ENCODE measurements at places on chromosomes 4 and X.

DNA sequence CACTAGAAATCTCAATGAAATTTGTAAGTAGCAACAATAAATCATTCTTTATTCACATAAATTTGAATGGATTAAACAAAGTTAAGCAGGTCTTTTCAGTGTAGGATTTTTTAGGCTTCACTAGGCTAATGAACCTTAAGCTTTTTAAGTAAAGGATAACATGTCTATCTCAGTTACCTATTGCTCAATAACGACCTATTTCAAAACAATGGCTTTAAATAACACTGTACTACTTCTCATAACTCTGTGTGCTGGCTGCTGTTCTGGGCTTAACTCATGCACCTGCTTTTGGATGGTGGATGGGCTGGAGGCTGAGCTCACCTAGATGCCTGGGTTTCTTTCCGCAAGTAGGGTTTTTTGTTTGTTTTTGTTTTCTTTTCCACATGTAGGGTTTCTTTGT is 495.0 kb upstream of the SLIT2 start:
- no peak for DNase-seq

- DNase-seq, result no peak
Observed at GRCh38 chr4:145868637-145869409, 69.8 kb downstream of the ZNF827 start.

DNA sequence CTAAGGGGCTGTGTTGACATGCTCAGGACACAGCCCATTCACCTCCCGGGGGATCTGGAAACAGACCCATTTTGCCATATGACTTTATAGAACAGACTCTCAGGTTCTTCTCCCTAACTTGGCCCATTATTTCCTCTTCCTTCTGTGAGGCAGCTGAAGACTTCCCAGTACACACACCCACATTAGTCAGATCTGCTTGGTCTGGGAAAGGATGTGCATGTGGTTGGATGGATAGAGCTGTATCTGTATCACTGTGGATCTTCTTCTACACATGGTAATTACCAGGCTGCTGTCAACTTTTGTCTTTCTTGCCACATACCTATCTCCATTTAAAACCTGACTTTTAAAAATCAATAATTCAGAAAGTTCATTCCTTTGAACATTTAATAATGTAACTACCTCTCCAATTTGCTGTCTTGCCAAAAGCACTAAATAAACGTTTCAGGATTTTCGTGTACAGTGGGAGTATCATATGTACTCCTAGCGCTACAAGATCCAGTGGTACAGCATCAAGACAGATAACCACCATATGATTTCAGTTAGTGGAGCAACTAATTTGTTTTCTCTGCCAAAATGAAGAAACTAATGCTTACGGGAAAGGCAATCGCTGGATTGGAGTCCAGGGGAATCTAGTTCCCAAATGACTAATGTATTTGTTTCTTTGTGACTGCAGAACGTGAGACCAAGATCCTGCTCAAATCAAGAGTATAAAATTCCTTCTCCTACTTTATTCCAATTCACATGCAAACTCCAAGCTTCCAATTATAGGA is 134.1 kb upstream of the MAP3K15 start:
- no peak for DNase-seq

DNA sequence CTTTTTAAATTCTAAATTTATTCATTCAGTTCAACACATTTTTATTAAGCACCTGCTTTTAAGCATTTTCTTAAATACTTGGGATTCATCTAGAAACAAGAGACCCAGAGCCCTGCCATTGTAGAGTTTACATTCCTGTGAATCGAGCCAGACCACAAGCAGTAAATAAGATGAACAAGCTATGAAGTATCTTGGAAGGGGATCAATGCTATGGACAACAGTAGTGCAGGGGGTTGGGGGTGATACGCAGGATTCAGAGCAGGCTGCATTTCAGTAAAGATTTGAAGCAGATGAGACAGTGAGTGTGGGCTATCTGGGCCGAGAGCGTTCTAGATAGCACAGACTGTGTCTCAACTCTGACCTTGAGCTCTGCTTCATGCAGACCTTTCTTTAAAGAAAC is 35.1 kb downstream of the CLDN22 start:
- DNase-seq, result no peak

DNA sequence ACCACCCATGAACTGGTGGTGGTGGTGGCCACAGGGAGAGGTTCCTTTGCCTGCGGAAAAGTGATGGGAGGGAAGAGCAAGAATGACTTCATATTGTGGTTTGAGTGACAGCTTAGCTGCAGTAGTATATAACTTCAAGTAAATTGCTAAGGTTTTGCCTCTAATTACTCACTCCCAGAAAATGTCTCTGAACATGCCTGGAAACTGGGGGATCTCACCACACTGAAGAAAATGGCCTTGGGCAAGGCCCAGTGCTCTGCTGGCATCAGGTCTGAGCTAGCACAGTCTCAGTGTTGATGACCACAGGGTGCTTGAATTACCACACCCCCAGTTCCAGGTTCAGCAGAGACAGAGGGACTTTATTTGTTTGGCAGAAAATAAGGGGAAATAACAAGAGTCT is 2085.4 kb downstream of the ARAP2 start:
- no peak for DNase-seq

DNA sequence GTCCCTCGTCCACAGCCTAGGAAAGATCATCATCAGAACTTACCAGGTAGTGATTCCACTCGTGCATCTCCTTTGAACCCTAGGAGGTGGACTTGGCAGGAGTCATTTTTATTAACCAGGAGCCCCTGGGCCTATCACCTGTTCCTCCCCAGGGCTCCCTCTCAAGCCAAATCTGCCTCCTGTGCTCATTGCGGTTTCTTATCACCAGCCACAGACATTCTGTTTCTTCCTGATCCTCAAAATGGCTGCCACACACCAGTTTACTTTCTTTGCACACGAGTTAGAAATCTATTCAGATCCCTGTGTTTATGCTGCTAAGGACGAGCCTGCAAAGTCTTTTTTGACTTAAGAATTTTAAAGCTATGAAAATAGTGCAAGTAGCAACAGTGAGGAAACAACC is 354.5 kb upstream of the BOD1L1 start:
- DNase-seq, result no peak

- no peak for DNase-seq
Observed at GRCh38 chr4:83830138-83830888, 294.4 kb downstream of the GPAT3 start.

DNA sequence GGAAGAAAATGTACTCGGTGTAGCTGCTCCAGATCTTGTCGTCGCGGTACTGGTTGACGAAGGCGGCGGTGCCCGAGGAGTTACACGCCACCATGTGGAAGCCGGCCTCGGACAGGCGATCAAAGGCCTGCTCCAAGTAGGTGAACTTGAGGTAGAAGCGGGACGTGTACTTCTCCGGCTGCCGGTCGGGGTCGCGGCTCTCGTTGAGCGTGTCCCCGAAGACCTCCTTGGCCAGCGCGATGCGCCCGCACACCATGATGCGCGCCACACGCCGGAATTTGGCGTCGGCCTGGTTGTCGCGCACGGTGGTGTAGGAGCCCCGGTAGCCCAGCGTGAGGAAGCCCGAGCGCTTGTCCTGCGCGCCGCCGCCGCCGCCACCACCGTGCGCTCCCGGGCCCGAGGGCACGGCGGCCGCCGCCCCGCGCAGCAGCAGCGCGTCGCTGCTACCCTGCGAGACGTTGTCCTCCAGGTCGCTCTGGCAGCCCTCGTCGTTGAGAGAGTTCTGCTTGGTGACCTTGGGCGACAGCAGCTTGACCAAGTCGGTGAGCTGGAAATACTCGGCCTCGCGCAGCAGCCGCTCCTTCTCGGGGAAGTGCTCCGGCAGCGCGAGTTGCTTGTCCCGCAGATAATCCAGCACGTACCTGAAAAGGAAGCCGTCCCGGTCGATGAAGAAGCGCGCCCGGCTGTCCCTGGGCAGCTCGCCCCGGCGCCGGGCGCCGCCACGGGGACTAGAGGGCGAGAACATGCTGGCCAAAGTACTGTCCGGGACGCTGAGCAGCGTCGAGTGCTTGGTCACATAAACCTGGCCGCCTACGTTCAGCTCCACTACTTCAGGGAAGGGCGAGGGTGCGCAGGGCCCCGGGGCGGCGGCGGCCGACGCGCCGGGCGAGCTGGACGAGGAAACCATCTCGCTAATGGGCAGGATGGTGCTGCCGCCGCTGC is 775 bp downstream of the KCTD8 start:
- DNase-seq, result no peak

- peak; percentile 82 for DNase-seq
Observed at GRCh38 chrX:48003758-48004457, at the start of gene ZNF182. Gene ZNF182 (minus strand): TSS chrX:48003989. CDS start chrX:48002609, 1,380 bp downstream.

- no peak for DNase-seq
Observed at GRCh38 chr4:158535130-158535614, 13.5 kb downstream of the RXFP1 start.
